ENCODE measurements at places on chromosomes 4 and X.
A peak's percentile ranks its signal among the peaks of the same experiment; 100 is the strongest.

DNA sequence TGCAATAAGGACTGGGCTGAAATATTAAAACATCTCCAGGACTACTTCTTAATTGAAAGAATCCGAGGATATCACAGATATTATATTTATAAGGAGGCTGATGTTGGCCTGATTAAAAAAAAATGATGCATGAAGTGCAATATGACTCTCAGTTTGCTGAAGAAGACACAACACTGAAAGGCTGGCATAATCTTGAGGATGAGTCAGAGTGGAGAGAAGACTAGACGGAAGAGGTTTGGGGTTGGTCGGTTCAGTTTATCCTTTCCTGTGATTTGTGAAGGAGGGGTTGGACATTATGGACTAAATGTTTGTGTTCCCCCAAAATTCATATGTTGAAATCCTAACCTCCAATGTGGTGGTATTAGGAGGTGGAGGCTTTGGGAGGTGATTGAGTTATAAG, 170.3 kb downstream of the CORIN start:
- DNase-seq, result no peak

GRCh38 chrX:31297881-31298280, 226.0 kb upstream of the FTHL17 start:
- DNase-seq, result no peak

DNA sequence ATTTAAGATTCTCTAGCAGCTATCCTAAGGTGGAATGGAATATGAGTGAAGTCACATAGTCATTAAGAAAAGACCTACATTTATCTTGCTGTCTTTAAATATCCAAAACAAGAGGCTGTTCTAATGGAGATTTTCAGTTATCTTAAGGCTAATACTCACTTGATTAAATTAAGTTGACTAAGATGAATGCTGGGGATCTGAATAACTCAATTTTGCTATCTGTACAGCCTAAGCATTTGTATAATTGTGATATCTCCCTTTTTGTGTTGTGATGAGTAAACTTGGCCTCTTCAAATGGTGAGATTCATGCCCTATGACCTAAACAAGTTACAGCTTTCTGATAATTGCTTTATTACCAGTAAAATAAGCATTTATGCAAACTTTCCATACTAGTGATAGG, 13.6 kb upstream of the GUCY1A1 start:
- DNase-seq, result no peak

DNA sequence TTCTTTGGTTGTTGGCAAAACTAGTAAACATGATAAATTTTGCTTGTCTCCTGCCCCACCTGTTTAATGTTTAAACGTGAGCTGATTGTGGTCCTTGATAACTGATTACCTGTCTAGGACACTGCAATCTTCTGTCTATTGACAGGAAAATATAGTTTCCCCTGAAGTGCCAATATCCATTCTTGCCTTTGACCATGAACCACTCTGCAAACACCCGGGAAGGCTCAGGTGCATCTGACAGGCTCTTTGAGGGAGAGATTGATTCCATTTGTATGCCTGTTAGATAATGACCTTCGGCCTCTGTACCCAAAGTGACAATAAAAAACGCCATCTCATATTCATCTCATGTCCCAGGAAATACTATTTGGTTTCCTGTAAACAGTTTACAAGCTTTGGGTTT, 453.0 kb downstream of the CENPC start:
- no peak for DNase-seq

GRCh38 chr4:145041378-145041777, 56.6 kb downstream of the ANAPC10 start:
- no peak for DNase-seq

- no peak for DNase-seq
These were observed 1362.5 kb upstream of the PABPC4L start for GRCh38 chr4:135564090-135564489.

DNA sequence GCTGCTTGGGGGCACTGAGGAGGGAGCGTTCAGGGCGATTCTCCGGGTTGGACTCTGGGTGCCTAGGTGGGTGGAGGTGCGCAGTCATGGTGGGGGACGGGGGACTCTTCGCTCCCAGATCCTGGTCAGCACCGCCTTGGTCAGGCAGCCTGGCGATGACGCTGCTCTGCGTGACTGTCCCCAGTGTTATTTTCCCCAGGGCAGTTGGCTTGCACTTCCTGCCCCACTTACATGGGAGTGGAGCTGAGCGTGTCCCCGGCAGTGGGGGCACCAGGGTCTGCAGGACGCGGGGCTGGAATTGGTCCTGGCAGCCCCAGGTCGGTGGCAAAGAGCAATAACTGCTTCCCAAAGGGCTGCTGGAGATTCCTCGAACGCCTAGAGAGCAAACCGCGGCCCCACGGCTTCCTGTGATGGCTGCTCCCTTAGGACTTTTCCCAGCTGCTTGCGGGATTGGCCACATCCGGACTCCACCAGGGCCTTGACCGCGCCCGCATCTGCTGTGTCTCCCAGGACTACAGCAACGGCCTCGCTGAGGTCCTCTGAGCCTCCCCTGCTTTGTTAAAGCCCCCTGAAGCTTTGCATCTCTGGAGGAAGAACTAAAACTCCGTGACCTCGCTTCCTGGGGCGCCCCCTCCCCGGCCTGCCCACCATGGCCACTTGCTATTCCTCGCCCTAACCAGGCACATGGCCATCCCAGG, 35.3 kb upstream of the GPR78 start:
- DNase-seq, result no peak

DNA sequence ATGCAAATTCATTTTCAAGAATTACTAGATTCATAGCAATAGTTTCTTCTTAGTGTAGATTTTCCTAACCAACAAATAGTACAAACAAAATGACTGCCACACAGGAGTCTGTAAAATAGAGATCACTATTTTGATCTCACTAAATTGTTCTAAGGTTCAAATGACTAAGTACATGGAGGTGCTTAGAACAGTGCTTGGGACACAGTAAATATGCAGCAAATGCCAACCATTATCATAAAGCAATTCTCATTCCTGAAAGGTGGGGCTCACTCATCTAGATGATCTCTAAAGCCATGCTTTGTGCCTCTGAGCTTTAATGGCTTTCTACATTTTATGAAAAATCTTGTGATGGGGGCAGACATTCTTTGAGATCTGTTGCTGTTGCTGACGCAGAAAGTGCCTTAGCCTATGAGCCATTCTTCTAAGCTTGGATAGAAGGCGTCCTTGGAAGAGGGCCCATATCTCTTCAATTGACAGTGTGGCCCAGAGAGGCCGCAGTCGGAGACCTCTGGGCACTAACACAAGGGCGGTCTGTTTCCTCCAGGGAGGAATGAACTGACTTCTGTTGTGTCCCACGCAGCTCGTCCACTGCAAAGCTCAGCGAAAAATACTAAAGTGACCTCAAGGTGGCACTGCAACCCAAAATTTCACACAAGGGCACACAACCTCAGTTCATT, 23.5 kb downstream of the TLR10 start:
- peak; percentile 13 for DNase-seq

DNA sequence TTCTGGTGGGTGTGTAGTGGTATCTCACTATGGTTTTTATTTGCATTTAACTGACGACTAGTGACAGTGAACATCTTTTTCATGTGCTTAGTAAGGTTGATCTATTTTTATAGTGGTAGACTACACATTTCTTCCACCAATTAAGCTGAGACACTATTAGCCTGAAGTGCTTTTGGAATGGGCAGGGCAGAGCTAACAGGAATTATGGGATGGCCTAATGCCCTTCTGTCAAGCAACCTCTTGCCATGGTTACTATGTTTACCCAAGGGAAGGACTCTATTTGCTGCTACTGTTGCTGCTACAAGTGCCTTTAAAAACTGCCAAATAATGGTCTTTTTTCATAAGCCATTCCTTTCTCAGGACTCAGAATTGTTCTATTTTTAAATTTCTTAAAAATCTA, 676.7 kb upstream of the ACTRT1 start:
- DNase-seq, result no peak

DNA sequence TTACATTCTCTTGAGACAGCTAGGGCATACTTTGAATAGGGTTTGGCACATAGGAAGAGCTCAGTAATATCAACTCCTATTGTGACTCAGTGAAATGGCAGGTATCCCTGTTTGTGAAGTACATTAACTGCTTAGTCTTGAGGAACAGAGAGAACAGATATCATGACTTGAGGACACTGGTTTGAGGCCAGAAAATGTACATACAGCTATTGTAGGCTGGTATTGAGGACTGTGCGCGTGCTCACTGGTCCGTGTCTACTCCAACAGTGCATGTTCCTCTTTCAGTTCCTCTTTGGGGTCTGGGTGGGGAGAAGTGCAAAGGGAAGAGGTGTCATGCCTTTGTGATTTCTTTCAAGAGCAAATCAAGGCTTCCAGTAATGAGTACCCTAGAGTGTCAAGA, 34.6 kb upstream of the TBC1D9 start:
- no peak for DNase-seq

GRCh38 chr4:123014038-123014437, 91.6 kb upstream of the NUDT6 start:
- DNase-seq, result no peak

DNA sequence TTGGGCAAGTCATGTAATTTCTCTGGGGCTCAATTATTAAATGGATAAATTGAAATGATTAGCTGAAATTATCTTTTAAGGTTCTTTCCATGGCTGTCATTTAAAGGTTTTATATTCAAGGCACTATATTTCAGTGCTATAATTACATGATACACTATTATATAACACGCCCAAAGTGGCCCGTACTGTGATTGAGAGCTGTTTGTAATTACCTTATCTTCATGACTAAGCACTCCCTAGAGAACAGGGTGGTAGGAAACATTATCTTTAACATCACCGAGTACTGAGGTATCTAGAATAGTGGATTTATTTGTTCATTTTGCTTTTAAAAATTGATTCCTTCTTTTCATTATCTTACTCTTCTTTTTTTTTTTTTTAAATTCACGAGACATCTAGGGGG, 79.0 kb downstream of the DIAPH2 start:
- DNase-seq, result no peak

DNA sequence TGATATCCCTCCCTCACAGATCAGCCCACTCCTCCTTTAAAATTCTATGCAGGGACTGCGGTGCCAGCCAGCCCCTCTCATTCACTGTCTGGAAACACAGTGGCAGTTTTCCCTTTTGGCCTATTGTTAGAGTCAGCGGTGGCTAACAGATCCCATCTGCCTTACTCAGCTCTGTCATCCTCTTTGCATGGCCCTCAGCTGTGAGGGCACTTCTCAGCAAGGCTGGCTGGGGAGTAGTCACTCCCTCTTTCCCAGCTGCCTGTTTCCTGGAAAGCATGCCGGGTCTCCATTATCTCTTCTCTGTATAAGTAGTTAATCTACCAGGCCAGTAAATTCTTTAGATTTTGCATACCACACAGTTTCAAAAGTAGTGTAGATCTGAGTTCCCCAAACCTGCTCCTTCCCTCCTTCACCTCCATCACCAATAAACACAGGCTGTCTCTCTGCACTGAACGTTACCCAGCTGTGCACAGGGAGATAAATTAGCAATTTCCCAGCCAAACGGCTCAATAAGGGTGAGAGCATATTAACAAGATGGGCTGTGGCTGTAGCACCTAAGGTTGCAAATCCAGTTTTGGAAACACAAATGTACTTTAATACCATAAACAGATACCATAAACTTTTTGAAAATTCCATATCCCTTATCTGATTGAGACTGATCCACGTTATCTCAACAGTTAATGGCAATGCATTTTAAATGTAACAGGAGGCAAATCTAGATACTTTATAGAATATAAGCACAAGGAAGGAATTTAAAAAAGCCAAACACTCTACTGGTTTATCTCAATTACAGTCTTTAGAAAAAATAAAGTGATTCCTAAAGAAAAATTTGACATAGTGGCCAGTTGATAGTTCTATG, 229.3 kb downstream of the ANKRD50 start:
- DNase-seq, result no peak

- DNase-seq, result no peak
These were observed 44.3 kb downstream of the TASL start for GRCh38 chrX:30533266-30533665.

DNA sequence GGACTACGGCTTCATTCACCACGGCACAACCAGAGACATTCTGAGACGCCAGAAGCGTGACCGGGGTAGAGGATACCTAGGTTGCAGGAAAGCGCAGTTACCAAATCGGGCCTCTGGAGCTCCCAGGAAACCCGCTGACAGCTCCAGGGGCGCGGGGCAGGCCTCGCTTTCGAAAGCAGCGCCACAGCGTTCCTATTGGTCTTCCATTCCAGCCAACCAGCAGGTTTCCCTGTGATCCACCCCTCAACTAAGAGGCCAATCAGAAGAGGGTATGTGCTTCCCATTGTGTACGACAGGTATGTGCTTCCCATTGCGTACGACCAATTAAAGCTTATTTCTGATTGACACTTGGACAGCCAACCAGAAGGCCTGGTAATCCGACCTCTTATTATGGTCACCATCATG, 14.9 kb downstream of the SNX12 start:
- no peak for DNase-seq

DNA sequence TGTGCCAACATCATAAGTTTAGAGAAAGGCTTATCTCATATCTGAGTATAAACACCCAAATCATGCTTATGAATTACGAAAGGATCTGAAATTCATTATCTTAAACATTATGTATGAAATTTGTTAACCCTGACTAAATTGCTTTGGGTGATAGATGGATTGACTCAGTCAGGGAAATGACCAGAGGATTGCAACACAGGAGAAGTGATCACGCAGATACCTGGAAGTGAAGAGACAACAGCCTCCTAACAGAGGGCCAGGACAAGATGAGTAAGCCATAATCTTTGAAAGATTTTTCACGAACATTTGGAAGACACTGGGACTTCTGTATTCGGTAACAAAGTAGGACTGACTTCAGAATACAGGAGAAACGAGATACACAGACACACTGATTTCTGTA, 363.4 kb downstream of the DMD start:
- no peak for DNase-seq

DNA sequence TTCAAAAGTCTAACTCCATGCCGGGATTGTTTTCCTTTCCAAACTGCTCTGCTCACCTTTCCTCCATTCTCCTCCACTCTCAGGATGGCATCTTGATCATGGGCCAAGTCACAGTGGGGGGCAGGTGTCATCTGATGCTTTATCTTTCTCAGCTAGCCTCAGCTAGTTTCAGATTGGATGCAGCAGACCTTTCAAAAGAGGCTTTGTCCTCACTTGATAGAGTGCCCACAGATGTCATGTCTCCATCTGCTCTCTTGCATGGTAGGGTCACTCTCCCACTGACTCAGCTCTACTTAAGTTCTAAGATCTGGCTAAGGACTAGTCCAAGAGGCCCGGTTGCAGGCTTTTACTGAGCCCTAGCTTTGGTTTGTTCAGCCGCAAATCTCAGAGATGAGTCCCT, 341.8 kb upstream of the GALNT7 start:
- DNase-seq, result no peak

- DNase-seq, result no peak
These were observed 1418.0 kb downstream of the STIM2 start for GRCh38 chr4:28278676-28279075.

DNA sequence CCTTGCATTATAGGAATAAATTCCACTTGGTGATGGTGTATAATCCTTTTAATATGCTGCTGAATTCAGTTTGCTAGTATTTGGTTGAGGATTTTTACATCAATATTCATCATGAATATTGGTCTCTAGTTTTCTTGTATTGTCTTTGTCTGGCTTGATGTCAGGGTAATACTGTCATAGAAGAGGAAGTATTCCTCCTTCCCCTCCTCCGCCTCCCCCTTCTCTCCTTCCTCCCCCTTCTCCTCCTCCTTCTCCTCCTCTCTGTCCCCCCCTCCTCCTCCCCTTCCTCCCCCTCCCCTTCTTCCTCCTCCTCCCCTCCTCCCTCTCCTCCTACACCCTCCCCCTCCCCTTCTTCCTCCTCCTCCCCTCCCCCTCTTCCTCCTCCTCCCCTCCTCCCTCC, 65.8 kb downstream of the RGS12 start:
- DNase-seq, result no peak

Data from stimulated activated CD4-positive, alpha-beta T cell treated with anti-CD3 and anti-CD28 coated beads, TNF-alpha, amount 100 ng/mL, for 48 hours (primary cell).